ENCODE measurements at places on chromosomes 12 and 14.

- DNase-seq = no peak
These were observed 365.4 kb downstream of the VRK1 start for GRCh38 chr14:97162621-97163020.

DNA sequence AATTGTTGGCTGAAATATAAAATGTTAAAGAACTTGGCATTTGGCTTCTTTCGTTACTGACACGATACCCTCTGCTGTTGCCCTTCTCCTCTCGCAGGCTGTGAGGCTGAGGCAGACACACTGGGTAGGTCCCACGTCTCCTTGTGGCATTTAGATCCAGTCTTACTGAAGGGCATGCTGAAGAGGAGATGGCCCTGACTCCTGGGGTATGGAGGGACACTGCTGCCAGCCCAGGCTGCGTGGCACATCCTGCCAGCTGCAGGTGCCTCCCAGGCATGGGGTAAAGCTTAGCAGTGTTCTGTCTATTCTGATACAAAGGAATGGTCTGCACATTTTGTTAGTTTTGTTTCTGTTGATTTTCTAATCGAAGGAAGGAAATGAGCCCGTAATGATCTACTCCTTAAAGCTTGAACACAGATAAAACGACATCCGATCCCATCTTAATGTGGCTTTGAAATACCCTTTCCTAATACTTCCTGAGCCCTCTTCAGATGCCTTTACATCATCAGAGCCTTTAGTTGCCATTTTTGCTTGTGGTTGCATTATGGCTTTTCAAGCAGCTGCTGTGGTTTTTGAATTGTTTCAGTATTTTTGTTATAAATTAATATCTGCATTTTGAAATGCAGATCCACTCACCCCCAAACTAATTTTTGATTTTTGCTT, 61.1 kb downstream of the WDR20 start:
- no peak for DNase-seq

DNA sequence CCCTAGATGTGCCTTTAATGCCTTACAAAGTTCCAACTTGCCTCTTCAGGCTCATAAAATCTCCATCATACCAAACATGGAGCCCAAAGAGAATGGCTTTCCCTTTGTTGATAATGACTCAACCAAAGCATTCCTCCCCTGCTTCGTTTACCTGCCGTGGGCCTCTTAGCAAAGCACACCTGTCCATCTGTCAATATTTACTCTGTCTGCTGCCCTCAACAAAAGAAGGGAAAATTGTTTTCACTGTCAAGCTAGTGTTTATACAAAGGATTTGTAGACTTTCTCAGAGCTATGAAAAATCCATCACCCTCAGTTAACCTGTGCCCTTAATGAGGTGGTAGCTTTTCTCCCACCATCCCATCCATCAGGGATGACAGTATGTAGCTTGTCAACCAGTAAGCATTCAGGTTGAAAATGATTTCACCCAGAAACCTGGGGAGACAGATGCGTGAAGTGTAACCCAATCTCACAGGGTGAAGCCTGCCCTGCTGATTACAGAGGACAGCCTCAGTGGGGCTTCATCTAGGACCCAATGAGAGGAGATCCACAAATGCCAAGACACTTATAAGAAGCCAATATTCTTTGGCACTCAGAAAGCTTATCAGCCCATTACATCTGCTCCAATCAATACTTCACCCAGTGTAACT, 278.1 kb downstream of the NUAK1 start:
- no peak for DNase-seq

- no peak for DNase-seq
These were observed 141.3 kb downstream of the TSPAN9 start for GRCh38 chr12:3218228-3219171.

GRCh38 chr12:52251367-52252051, 18.5 kb downstream of the KRT7 start:
- DNase-seq = no peak

All from stimulated activated CD8-positive, alpha-beta memory T cell treated with anti-CD3 and anti-CD28 coated beads, Interleukin-2, amount 100 ng/mL, for 1 hour (primary cell).